Left ventricle myocardium superior (tissue), 1 donor: ENCODE measurements at places on chromosomes 4 and X. TPM values are rescaled to one million over a fixed set of nuclear protein-coding genes. Genes with fewer than 3 reads are reported as not detected.

- no peak for DNase-seq
Measured at GRCh38 chr4:88333741-88334405, 44.8 kb upstream of the HERC6 start.

Gene OPRPN
- total RNA-seq, result not detected

GRCh38 chrX:2965965-2966364, 36.8 kb upstream of the ARSD start:
- DNase-seq, result no peak

- DNase-seq, result no peak
Measured at GRCh38 chrX:110944311-110944750, 148.7 kb upstream of the CHRDL1 start.

DNA sequence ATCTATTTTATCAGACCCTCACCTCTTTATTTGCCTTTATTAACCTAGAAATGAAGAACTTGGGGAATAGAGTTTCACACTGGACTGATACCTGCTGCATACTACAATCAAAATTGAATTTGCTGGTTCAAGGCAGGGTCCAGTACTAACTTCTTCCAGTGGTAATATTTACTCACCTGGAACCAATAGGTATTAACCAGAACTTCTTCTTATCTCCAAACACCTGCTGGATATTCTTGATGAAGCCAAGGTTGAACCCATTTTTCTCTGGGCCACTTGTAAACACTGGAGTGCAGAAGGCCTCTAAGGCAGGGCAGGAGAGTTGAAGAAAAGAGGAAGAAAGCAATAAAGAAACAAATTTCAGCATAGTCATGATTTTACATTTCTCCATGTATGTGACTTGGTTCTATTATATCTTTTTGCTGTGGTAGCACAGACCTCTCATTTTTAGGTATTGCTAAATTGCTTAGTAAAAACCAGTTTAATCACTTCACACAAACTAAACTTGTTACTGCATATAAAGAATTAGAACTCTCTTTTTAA, 101.1 kb downstream of the ZDHHC15 start:
- no peak for DNase-seq

DNA sequence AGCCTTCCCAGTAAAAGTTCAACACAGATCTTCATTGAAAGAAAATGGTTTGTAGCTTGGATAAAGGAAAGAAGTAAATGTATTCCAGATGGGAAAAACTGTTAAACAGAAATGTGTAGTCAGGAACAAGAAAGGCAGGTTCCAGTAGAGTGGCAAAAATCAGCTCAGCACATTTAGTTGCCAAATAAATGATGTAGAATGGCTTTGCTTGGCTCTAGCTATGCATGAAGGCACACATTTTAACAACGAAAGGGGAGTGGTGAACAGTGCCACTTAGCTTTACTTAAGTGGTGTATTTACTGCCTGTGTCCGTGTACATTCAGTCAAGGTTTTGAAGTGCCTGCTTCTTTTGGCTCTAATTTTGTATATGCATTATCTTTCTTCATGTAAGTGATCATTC, 644.5 kb upstream of the ATOH1 start:
- no peak for DNase-seq

Gene VSIG1
- total RNA-seq, result not detected

DNA sequence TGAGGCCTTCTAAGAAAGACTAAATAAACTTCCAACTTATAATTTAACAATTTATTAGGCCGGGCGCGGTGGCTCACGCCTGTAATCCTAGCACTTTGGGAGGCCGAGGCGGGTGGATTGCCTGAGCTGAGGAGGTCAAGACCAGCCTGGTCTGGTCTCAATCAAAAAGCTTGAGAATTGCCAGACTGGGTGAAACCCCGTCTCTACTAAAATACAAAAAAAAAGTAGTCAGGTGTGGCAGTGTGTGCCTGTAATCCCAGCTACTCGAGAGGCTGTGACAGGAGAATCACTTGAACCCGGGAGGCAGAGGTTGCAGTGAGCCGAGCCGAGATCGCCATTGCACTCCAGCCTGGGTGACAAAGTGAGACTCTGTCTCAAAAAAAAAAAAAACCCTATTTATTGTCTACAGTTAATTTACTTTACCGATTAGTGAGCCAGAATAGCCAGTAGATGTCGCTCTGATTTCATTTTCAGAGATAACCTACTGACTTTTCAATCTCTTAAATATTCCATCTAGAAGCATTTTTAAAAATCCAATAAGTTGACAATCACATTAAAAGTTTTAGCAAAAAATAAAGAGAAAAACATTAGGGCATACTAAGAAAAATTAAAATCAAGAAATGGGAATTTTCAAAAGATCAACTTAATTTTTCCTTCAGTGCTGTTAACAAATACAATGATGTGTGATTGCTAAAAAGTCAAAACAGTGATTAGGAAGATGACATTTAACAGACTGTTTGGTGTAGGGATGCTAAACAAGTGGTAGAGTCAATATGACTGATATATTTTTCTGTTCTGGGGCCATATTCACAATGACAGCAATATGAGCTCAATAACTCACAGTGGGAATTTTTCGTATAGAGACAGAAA, 4.3 kb upstream of the SHROOM3 start:
- no peak for DNase-seq

Gene RADX
- total RNA-seq, result 0.64 TPM

DNA sequence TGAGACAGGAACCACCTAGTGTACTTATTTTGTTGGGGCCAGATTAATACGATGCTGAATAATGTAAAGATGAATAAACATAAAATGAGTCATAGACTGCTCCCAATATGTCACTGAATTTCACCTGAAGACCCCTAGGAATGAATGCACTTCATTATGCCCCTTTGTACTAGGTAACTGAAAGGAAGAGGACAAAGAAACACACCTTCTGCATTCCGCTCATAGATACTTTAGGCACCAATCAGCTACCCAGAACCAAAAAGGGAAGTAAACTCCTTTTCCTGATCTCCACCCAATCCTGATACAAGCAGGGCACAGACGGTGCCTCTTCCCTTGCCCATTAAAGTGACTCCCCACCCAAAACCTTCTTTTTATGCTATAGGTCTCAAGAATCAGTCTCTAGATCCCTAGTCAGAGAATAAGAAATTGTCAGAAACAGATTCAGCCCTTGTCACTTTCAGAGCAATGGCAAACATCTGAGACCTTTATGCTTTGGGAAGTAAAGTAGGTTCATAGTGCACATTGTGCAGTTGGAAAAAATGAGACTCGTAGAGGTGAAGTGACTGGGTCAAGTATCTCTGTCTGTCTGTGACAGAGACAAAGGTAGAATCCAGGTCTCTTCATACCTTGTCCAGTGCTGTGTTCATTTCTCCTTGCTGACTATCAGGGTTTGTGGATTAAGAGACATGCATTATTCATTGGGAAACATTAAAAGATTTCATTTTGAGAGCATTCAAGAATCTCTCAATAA, 2.3 kb downstream of the GPR174 start:
- no peak for DNase-seq

DNA sequence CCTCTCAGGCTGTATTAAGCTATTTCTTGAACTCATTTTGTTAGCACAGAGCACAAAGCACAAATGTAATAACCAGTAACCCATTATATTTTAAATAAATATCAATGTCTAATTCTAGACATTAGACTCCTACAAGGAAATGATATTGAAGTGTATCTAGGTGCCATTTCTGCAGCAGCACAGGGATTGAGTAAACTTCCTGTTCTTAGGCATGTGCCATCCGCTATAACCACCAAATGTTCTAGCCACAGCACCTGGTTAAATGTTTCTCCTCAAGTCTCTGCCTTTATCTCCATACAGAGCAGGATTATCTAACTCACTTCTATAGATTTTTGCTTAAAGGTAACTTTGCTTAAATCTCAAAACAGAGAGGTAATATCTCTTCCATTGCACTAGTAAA, 51.4 kb downstream of the SGMS2 start:
- DNase-seq, result no peak

DNA sequence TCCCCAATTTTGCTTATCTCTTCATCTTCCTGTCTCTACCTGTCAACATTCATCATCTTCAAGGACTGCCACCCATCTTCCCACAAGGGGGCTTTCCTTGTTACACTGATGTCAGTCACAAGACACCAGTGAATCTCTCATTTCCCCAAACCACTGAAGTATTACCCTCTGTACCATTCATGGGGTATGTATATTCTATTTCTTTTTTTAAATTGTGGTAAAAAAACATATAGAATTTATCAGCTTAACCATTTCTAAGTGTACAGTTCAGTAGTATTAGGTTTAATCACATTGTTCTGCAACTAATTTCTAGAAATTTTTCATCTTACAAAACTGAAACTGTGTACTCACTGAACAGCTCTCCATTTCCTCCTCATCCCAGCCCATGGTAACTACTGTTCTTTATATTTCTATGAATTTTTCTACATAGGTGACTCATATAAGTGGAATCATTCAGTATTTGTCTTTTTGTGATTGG, 98.6 kb downstream of the LARP7 start:
- no peak for DNase-seq

Gene SYNPO2
- total RNA-seq, result 188 TPM

GRCh38 chr4:188270273-188271069, 131.2 kb downstream of the TRIML1 start:
- DNase-seq, result no peak

Gene CT45A3
- not detected for total RNA-seq

- peak; percentile 38 for DNase-seq
Measured at GRCh38 chr4:140095694-140096482, 58.1 kb downstream of the MAML3 start.

Gene CYSLTR1
- total RNA-seq, result 1.6 TPM

GRCh38 chr4:108906006-108906405, 143.2 kb upstream of the ETNPPL start:
- DNase-seq, result no peak

Gene DNAAF6
- not detected for total RNA-seq

Gene PDCL2
- total RNA-seq, result not detected

Gene ARX
- total RNA-seq, result not detected

DNA sequence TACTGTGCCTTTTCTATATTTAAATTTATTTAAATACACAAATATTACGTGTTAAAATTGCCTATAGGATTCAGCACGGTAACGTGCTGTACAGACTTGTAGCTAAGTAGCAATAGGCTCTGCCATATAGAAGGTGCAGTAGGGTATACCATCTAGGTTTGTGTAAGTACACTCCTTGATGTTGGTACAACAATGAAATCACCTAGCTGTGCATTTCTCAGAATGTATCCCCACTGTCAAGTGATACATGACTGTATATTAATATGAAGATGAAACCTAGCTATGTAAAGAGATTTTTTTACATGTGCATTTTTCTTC, 431.2 kb downstream of the KCTD8 start:
- no peak for DNase-seq

Gene SUPT20HL1
- not detected for total RNA-seq

Gene PRKG2
- total RNA-seq, result 0.17 TPM

Gene GRIA3
- total RNA-seq, result 0.59 TPM

DNA sequence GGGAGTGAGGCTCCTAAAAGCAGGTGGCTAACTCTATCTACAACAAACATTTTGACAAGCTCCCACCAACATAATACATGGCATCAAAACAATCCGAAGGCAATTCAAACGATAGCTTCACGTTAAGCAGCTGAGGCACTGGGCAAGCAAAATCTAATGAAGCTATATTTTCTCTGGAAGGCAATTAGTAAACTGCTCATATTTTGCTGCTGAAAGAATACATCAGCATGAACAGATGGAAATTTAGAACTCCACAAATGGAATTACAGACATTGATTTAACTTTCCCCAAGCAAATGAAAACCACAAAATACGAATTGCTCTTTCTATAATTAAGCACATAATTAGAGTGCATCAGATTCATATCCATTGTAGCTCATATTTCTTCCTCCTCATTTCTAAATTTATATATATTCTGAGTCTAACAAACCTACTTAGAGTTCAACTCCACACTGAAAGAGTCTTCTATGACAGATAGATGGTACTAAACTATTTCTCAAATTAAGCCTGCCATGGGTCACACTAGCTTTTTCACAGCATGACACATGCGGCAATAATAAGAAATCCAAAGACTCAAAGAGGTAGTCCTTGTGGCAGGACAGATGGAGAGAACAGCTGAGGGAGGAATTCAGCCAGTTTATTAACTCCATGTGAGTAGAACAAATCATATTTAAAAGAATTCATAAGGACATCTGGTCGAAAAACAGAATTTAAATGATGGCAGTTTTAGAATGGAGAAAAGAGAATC, 305.4 kb downstream of the MAPK10 start:
- no peak for DNase-seq

Gene LGI2
- total RNA-seq, result 2.0 TPM

- no peak for DNase-seq
Measured at GRCh38 chr4:29549342-29549741, 1170.8 kb upstream of the PCDH7 start.

Gene AGA
- 7.3 TPM for total RNA-seq

GRCh38 chr4:123299212-123299691, 97.3 kb upstream of the SPRY1 start:
- no peak for DNase-seq

DNA sequence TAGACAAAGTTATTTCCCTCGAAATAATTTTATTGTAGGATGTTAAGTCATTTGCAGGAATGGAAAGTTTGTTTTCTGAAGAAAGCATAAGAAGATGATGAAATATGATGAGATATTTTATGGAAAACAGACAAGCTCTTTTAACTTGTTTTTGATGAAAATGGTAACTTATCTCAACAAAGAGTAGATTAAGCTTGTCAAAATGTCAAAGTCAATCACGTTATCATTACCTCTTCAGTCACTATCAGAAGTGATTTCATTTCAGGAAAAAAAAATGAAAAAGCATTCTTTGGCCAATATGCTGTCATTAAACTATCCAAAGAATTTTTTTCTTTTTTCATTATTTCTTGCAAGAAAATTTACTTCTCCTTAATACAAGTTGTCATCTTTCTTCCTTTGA, 221.0 kb upstream of the ANKRD50 start:
- no peak for DNase-seq

Gene CRMP1
- total RNA-seq, result 1.3 TPM

Gene TMEM144
- total RNA-seq, result 13.4 TPM

GRCh38 chr4:8763966-8764901, 107.4 kb downstream of the HMX1 start:
- DNase-seq, result peak; percentile 12

DNA sequence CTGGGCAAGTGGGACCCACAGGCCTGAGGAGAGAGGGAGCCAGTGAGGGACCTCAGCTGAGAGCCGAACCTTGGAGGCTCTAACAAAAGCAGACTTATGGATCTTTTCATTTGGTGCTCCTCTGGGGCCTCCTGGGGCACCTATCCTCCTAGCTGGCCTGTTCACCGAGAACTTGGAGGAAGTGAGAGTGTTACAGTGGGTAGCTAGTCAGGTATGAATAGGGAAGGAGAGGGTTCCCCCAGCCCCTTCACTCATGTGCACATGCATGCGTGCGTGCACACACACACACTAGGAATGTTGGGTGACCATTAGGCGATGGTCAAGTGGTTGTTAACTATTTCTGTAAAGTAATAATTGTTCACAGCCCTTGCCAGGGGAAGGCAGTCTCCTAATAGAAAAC, 18.6 kb upstream of the TMEM185A start:
- no peak for DNase-seq

Gene ABCB7
- total RNA-seq, result 44.1 TPM

- DNase-seq, result no peak
Measured at GRCh38 chr4:81471298-81471587, 464 bp downstream of the RASGEF1B start.

Gene NALF2
- total RNA-seq, result 53.3 TPM

- DNase-seq, result no peak
Measured at GRCh38 chrX:80984118-80984517, 174.4 kb upstream of the BRWD3 start.

GRCh38 chrX:129577473-129577872, 37.4 kb downstream of the OCRL start:
- no peak for DNase-seq
